Fibroblast of skin of right biceps (primary cell): ENCODE measurements at places on chromosomes 7 and 10.

- DNase-seq, result peak; percentile 88
These were observed 177.9 kb upstream of the BET1 start for GRCh38 chr7:94182066-94182465.

GRCh38 chr7:27389496-27389895, 146.9 kb downstream of the EVX1 start:
- no peak for DNase-seq

DNA sequence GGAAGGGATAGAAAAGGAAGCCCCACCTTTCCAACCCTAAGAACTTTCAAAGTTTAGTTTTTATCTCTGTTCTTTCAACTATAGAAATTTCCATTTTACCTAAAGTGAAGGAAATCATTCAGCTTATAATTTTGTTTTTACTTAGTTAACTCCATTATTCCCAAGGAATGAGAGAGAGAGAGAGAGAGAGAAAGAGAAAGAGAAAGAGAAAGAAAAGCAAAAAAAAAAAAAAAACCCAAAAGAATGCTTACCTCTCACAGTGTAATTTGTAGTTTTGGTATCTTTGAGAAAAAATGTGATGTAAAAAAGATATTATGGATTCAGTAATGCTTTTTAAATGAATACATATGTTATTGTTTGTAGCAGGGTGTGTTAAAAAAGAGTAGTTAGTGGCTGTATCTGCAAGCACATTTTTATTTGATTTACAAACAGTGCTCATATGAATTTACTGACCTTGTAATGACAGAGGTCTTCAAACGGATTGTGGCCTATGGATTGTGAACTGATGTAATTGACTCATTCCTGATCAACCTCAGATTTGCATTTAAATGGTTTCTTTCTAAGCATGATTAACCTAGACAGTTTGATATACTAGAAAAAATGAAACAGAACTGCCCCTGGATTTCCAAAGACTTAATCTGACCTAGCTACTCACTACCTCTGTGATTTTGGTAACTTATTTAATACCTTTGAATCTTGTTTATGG, 64.9 kb downstream of the LCOR start:
- DNase-seq, result peak; percentile 12

DNA sequence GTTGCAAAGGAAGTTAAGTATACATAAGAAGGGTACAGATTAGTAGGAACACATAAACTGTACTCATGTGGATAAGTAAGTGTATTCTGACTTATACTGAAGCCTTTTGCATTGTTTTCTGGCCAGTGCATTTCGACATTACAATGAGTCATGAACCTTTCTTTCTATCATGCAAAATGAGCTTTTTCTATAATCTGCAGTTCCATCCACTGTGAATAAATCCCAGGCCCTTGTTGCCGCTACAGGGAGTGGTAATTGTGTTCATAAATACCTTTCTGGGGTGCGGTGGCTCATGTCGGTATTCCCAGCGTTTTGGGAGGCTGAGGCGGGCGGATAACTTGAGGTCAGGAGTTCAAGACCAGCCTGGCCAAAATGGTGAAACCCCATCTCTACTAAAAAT, 858.3 kb downstream of the GRM8 start:
- DNase-seq, result no peak

GRCh38 chr10:71761105-71761511, 12.2 kb downstream of the VSIR start:
- DNase-seq, result no peak

DNA sequence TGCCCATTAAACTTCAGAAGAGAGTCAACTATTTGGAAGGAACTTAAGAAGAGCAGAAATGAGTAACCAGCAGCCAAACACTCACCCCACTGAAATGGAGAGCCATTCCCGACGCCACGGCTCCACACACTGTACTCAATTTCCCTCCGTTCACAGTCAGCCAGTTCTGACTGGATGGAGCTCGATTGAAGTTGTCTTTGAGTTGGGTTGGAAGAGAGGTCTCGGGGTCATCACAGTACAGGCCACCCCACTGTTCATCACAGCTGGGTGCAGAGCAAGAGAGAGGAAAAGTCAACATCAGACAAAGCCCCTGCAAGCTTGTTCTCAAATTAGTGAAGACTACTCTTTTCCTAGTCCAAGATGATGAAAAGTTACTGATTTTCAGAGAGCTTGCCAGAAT, 75.9 kb upstream of the SLC26A5 start:
- no peak for DNase-seq

- DNase-seq, result no peak
These were observed 41.1 kb upstream of the INPP5A start for GRCh38 chr10:132496360-132497062.
